Stimulated activated CD8-positive, alpha-beta memory T cell treated with anti-CD3 and anti-CD28 coated beads, Interleukin-15, amount 100 ng/mL, for 4 hours (primary cell): ENCODE measurements at places on chromosomes 2 and 18.

GRCh38 chr2:131535526-131535925 lies 7.8 kb downstream of the CCDC74A start:
- no peak for DNase-seq

DNA sequence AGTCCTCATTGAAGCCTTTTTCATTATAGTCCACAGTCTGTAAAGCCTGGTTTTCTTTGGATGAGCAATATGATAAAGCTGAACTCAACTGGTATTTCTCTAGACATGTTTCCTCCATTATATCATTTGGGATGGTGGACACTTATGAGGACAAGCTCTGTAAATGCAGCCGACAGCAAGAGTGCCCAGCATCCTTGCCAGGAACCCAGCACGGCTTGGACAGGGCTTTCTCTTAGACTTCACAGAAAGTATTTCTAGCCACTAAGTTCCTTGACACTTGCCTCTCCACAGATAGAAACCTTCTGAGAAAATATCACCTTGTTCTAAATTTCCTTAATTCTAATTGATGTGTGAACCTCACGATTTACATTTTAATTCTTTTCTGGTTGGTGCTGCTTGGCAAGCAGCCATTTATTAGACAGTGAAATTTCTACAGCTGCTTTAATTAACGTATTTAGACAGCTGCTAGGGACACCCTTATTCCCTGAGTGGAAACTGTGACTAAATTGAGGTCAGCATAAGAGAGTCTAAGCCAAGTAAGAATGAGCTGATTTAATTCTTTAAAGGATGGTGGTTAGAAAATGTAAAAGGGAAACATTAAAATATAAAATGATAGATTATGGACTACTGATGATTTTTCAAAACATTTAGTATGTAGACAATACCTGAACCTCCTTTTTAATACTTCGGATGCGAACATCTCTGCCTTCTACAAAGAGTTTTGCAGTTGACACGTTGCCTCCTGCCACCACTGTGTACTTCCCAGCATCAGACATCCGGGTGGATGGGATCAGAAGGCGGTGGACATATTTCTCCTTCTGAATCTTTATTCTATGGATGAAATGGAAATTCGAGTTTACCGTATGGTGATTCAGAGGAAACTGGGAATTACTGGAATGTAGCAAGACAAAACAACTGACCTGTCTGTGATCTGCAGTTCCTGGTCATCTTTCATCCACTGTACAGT lies 39.8 kb downstream of the TTN start:
- no peak for DNase-seq

GRCh38 chr2:85390941-85391669 lies 19.1 kb downstream of the CAPG start:
- DNase-seq = peak; percentile 51

- no peak for DNase-seq
Measured at GRCh38 chr2:181430406-181431118, 26.6 kb upstream of the ITGA4 start.

DNA sequence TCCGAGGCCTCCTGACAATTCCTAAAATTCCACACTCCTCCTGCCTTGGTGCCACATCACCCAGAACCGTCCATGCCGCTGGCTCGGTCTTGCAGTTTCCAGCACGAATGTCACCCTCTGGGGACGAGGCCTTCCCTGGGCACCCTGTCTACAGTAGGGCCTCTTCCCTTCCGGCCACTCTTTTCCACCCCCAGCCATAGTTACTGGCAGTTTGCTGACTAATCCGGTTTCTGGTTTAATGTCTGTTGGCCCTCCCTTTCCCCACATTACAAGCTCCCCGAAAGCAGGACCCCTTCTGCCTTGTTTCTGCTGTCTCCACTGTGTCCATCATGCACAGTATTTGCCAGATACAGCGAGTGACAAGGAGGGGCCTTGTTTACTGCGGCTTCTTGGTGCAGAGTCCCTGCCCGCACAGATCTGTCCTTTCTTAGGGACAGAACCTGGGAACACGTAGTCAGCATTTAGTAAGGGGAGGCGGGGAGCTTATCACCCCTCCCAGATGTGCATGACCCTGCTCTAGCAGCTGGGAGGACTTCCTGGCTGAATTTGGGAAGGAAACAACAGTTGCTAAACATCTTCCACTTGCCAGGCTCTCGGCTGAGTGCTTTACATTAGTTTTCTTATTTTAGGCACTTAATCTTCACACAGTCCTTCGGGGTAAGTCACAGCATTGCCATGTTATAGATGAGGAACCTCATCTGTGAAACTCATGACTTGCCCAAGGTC lies 23.6 kb upstream of the CATIP start:
- DNase-seq = no peak

- no peak for DNase-seq
Measured at GRCh38 chr18:7657050-7657449, 89.9 kb downstream of the PTPRM start.

DNA sequence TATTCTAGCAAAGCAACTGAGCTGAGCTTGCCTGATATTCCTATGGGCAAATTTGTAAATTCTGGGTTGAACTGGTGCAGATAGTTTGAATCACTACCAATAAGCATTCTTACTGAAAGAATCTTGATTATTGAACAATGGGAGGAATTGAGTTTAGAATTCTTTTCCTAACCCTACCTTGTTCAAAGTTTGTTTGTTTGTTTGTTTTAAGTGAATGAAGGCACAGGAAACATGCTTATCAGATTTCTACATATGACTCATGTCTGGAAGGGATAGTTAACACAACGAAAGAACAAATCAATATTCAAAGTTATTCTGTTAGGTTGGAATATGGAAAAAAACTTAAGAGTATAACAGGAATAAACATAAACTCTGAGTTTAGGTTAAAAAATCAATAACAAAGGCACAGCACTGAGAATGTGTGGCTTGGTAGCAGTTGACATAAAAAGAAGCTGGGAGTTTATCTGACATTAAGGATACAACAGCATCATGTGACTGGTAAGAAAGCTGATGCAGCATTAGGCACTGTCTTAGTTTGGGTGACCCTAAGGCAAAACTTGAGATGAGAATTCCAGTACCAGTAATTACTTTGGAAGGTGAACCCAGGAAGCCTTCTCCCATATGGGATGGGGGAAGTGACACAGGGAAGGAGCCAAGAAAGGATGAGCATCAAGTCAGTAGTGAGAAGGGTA lies 20.9 kb downstream of the BOD1L2 start:
- DNase-seq = no peak

DNA sequence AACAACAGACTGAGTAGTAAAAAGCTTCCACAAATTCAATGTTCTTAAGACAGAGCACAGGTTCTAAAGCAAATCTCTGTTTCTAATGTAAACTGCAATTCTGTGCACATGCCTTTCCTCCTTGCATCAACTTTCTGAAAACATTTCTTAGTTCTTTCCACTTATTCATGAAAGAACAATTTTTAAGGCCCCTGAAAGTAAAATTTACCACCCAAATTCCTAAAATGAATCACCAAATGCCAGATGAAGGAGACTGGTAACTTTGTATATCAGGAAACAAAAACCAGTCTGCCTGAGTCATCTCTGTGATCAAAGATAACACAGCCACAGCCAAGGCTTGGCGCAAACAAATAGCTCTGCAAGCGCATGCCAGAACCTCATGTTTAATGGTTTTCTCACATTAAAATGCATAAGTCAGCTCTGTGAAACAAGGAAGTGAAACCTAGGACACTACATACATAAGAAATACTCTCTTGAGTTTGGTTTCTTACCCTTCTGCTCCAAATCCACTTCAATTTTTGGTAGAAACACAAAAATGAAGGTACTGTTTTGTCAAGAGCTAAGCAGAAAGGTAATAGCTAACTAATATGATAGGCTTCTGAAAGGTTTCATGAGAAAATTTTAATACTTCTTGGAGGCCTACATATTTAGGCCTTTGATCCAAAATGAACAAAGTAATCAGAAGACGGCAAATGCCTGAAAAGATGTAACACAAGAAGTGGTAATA lies 169.4 kb downstream of the THADA start:
- DNase-seq = peak; percentile 16

DNA sequence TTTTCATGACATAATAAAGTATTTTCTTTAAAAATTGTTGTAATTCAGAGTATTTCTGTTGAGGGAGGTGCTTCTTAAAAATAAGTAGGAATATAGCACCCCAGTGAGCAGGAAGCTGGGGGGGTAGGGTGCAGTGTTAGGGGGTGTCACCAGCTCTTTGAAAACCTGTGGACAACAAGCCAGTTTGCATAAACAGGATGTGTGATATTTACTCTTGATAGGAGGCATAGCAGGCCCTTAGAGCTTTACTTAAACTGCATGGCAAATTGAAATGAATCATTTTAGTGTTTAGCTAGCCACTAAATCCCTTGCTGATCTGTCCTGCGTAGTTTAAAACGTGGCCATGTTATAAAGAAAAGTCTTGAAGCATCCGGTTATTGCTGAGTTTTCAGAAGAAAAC lies 8.4 kb downstream of the TGIF1 start:
- no peak for DNase-seq

DNA sequence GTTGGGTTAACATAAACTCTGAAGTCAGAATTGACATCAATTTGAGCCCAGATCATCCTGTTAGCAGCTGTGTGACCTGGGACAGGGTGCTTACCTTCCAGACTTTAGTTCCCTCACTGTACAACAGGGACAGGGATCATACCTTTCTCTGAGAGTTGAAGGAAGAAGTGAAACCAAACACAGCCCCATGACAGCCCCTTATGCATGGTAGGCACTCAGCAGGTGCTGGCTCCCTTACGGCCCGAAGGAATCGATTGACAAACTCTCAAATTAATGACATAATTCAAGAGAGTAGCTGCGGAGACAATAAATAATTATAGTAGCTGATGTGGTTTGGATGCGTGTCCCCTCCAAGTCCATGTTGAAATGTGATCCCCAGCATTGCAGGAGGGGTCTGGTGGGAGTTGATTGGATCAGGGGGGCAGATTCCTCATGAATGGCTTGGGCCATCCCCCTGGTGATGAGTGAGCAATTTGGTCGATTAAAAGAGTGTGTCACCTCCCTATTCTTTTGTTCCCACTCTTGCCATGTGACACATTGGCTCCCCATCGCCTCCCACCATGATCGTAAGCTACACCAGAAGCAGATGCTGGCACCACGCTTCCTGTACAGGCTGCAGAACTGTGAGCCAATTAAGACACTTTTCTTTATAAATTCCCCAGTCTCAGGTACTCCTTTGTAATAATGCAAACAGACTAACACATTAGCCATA lies 72.4 kb downstream of the ODC1 start:
- DNase-seq = no peak

DNA sequence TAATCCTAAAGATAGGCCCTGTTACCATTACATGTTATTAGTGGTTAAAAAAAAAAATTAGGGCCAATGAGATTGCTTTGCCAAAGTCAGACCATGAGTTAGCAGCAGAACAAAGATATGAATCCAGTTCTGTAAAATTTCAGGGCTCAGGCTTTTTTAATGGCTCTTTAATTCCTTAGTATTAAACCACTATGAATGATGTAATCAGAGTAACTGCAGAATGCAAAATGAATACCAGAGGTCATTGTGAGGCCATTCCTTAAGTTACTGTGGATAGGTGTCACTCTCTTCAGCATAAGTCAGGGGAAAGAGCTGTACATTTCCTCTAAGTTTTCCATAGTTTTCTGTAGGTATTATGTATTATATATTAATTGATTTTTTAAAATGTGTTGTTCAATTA lies 42.2 kb upstream of the TBR1 start:
- DNase-seq = no peak

DNA sequence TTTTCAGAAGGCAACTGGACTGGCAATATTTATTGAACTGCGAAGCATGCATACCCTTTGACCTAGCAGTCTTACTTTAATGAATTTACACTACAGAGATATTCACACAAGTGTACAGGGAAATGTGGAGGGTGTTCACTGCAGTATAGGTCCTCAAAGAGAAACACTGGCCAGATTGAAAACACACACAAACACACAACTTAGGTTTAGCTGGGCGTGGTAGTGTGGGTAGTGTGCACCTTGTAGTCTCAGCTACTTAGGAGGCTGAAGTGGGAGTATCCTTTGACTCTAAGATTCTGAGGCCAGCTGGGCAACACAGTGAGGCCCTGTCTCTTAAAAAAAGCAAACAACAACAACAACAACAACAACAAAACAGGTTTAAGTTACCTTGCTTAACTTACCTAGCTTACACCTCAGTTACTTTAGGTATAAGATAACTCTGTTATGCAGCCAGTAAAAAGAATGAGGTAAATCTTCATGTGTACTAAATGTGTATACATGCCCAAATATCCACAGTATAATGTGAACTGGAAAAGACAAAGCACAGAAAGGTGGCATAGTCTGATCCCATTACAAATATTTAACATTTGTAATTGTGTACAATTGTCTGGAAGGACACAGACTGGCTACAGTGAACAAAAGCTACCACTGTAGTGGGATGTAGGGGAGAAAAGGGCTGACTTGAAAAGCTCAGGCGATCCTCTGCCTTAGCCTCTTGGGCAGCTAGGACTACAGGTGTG lies 105.9 kb upstream of the FZD5 start:
- DNase-seq = no peak

GRCh38 chr18:40692871-40693270 lies 1262.2 kb upstream of the PIK3C3 start:
- no peak for DNase-seq

DNA sequence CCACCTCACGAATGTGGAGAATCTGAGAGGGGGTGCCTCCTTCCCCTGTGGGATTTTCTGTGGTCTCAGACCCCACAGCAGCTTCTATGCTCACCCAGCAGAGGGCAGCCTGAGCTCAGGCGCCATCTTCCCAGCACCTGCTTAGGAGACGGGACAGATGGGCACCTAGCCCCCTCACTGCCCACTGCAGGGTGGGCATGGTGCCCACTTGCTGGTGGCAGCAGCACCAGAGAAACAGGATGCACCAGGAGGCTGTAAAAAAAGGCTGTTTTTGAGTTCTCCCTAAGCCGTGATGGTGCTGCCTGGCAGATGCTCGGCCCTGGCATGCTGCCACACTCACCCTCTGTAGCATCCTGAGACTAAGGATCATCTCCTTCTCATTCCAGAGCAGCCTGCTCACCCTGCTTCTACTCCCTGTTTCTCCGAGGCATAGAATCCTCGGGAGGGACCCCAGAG lies 19.1 kb upstream of the SLC20A1 start:
- DNase-seq = peak; percentile 38

- DNase-seq = no peak
Measured at GRCh38 chr2:52968043-52968442, 799.6 kb upstream of the CHAC2 start.

GRCh38 chr2:164792316-164793170 lies 49.1 kb downstream of the COBLL1 start:
- DNase-seq = no peak

GRCh38 chr2:25132299-25132635 lies 36.1 kb downstream of the POMC start:
- no peak for DNase-seq

DNA sequence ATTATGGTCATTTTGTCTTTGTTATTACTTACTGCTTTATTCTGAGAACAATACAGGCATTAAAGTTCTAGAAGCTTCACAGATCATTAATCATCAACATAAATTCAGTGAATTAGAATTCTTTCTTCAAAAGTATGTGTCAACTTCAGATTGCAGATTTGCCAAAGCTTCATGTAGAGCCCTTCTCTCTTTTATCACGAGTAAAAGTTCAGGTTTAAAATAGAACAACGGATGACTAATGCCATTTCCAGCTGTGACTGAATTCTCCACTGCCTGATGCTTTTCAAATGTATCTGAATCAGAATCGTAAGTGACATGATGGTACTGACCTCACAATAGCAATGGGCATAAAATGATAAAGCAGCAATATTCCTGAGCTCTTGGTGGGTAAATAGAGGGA lies 116.0 kb downstream of the ABCA12 start:
- DNase-seq = no peak
